ENCODE measurements at places on chromosomes 3 and 15.

DNA sequence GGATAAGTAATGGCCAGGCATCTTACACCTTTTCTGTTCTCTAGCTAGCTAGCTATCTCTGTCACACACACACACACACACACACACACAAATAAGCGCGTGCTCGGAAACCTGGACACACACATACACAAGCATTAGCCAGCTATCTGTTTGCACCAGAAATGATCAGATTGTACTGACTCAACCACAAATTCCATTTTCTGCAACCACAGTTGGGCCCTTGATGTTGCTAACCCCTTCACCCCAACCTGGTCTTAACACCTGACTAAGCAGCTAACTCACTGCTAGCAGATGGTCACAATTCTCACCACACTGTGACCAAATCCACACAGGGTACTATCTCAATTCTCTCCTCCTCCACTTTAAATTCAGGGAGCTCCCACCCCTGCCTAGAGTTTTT lies 183.0 kb upstream of the THBS1 start:
- DNase-seq = no peak

- no peak for DNase-seq
Observed at GRCh38 chr15:90181776-90182175, 19.4 kb upstream of the SEMA4B start.

- no peak for DNase-seq
Observed at GRCh38 chr3:86988235-86988634, 2.7 kb downstream of the VGLL3 start.

- peak; percentile 70 for DNase-seq
Observed at GRCh38 chr3:57951066-57951882, 56.9 kb upstream of the FLNB start.

GRCh38 chr3:108835101-108835500 lies 12.5 kb downstream of the TRAT1 start:
- no peak for DNase-seq

DNA sequence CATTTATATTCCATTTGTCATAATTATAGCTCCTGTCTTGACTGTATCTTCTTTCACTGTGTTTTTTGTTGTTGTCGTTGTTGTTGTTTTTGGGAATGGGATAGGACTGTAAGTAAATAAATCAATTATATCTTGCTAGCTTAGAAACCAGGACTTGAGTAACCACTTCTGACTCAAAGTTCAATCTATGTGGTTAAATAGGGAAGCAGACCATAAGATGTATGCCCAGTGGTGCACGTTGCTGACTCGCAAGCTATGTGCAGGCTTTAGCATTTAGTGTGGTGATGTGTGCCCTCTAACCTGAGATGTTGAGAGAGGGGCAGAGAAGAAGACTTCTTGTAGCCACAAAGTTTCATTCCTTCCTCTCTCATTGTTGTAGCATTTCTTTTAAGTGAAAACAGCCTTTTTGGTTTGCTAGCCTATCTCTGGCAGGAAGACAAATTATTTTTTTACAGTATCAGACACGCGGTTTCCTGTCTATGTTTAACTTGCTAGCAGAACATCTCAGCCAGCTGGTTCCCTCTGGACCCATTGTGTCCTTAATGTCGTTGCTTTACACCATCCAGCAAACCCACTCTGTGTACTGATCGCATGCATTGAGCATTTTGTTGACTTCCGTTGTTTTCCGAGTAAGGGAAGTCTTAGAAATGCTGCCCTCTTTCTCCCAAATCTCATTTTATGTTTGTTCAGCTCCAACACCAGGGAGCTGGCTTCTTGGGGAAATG lies 52.1 kb downstream of the TGFBR2 start:
- peak; percentile 61 for DNase-seq

DNA sequence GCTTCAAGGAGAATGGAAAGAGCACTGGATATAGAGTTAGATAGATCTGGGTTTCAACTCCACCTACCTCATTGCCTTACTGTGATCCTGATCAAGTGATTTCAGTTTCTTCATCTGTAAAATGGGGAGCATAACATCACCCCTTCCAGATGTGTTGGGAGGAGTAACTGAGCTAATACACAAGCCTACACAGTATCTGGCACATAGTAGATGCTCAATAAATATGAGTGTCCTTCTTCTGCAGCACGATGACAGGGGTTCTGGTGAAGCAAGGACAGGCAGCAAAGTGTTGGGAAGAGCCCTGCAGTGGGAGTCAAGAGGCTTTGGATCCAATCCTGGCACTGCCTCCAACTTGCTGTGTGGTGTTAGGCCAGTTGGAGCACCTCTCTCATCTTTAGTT lies 270.0 kb downstream of the UACA start:
- no peak for DNase-seq

DNA sequence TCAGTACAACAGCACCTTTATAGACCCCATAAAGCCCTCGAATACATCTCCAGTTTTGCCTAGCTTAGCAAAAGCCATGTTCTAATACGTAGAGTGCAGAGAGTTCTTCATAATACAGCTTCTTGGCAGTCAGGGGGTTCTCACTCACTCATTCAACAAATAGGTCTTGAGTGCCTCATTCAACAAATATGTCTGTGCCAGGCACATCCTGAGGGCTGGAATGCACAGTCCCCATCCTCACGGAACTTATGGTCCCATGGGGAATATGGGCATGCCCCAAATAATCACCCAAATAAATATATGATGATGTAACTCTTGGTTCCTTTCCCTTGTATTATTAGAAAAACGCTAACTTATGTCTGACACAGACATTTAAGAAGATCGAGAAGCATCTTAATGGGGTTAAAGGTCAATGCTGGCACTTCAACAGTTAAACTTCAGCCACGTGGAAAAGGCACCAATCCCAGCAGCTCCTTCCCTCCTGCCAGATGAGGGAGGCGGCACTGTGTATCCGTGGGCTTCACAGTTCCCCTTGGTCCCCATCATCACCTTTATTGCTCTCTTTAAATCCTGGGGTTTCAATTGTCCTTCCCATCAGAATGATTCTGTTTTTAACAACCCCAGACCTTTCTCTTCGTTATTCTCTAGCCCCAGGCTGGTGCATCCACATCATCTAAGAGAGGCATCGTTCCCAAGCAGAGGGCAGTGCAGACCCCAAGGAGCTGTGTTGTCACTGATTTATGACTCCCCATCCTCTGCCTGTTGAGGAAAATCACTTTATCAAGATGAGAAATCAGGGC lies 18.9 kb upstream of the SEMA5B start:
- DNase-seq = no peak

GRCh38 chr3:114730397-114730796 lies 416.7 kb downstream of the ZBTB20 start:
- no peak for DNase-seq

- no peak for DNase-seq
Observed at GRCh38 chr15:97174886-97175540, 785.5 kb upstream of the ARRDC4 start.

Measured in right hindlimb (tissue), 1 donor.